ENCODE measurements at places on chromosomes 3 and 15. TPM values are rescaled to one million over a fixed set of nuclear protein-coding genes. Genes with fewer than 3 reads are reported as not detected.

Gene P2RY14
- total RNA-seq: 3.3 TPM

Gene CSPG4
- total RNA-seq: 42.2 TPM

Gene GABRR3
- total RNA-seq: not detected

Gene RBP2
- not detected for total RNA-seq

Gene GJD2
- total RNA-seq: not detected

Gene AMT
- total RNA-seq: 6.7 TPM

Gene IL12A
- total RNA-seq: 0.30 TPM

Gene CLDN16
- total RNA-seq: 0.69 TPM

Gene CCDC33
- 0.20 TPM for total RNA-seq

Gene BNIP2
- 66.6 TPM for total RNA-seq

Gene KNL1
- 11.8 TPM for total RNA-seq

Gene ACTC1
- 126 TPM for total RNA-seq

Gene APOD
- total RNA-seq: 24.9 TPM

Gene MYH15
- 0.49 TPM for total RNA-seq

Gene ZNF385D
- 16.2 TPM for total RNA-seq

Gene IRAK2
- 3.8 TPM for total RNA-seq

Gene PYGO1
- total RNA-seq: 11.3 TPM

Gene CFAP100
- not detected for total RNA-seq

Gene PLIN1
- 119 TPM for total RNA-seq

Gene OXTR
- total RNA-seq: 0.59 TPM

Gene DPPA2
- total RNA-seq: not detected

Gene CPLX3
- 0.20 TPM for total RNA-seq

Gene RBMS3
- total RNA-seq: 111 TPM

Gene MLF1
- 12.5 TPM for total RNA-seq

Gene APBA2
- 7.1 TPM for total RNA-seq

Gene ACTR8
- total RNA-seq: 27.7 TPM

Gene SPATA12
- 0.10 TPM for total RNA-seq

Gene TPRG1
- total RNA-seq: 9.6 TPM

Gene ROBO2
- 42.3 TPM for total RNA-seq

Gene ARHGEF26
- 13.8 TPM for total RNA-seq

Gene IL17RB
- 1.4 TPM for total RNA-seq

Gene ARL6IP5
- 72.7 TPM for total RNA-seq

Gene SUCNR1
- 0.39 TPM for total RNA-seq

Gene GABRG3
- 0.89 TPM for total RNA-seq

Gene KCNMB3
- 2.0 TPM for total RNA-seq

Gene ROPN1
- total RNA-seq: 0.69 TPM

Gene MYO5C
- total RNA-seq: 8.0 TPM

Gene SERINC4
- 0.10 TPM for total RNA-seq

Gene SEMA5B
- total RNA-seq: 8.6 TPM

Gene AP4E1
- total RNA-seq: 10.4 TPM

Gene PRKCI
- 62.4 TPM for total RNA-seq

Gene FAM227B
- 4.7 TPM for total RNA-seq

Gene COL7A1
- total RNA-seq: 71.4 TPM

Gene CPNE9
- 0.39 TPM for total RNA-seq

Gene COLQ
- 3.7 TPM for total RNA-seq

Gene CFAP20DC
- 1.3 TPM for total RNA-seq

Gene TRIP4
- total RNA-seq: 15.5 TPM

Gene GPR62
- 0.20 TPM for total RNA-seq

Gene KLHL24
- total RNA-seq: 101 TPM

Gene GRK7
- total RNA-seq: 0.10 TPM

Gene LDHAL6B
- not detected for total RNA-seq

Gene ATP13A4
- total RNA-seq: 22.4 TPM
